ENCODE measurements at places on chromosomes 6 and 20.

DNA sequence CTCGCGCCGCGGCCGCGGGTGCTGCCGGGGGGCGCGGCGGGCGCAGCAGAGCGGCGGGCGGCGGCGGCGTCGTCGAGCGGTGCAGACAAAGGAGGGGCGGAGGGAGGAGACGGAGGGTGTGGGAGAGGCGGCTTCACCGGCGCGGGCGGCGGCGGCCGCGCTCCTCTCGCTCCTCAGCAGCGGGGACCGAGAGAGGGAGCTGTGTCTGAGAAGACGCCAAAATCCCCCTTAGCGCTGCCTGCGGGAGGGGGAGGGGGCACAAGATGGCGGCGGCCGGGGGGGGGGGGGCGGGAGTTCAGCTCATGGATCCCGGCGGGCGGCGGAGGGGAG, 296 bp downstream of the ADNP start:
- DNase-seq: no peak

- DNase-seq: peak; percentile 36
Observed at GRCh38 chr20:41649489-41649888, 31.3 kb upstream of the CHD6 start.

GRCh38 chr6:37580176-37580955, 80.7 kb upstream of the CCDC167 start:
- DNase-seq: no peak

GRCh38 chr6:13446381-13446780, 41.0 kb downstream of the GFOD1 start:
- DNase-seq: no peak

GRCh38 chr6:127124172-127124571, 5.7 kb downstream of the RSPO3 start:
- no peak for DNase-seq

DNA sequence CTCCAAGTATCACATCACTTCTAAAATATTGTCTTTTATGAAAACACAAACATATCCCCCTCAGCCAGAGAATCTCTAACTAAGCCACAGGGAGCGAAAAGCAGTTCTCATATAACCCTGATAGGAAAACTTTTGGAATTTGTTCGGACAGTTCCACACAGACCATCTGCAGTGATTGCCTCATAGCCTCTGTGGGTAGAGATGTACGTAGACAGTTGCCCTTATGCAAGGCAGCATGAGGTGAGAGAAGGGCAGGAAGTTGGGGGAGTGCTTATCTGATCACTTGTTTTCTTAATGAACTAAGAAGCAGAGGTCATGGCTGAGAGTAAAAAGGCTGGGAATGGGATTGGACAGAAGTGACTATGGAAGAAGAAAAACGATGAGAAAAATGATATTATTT, 39.6 kb downstream of the SLC23A2 start:
- DNase-seq: no peak

DNA sequence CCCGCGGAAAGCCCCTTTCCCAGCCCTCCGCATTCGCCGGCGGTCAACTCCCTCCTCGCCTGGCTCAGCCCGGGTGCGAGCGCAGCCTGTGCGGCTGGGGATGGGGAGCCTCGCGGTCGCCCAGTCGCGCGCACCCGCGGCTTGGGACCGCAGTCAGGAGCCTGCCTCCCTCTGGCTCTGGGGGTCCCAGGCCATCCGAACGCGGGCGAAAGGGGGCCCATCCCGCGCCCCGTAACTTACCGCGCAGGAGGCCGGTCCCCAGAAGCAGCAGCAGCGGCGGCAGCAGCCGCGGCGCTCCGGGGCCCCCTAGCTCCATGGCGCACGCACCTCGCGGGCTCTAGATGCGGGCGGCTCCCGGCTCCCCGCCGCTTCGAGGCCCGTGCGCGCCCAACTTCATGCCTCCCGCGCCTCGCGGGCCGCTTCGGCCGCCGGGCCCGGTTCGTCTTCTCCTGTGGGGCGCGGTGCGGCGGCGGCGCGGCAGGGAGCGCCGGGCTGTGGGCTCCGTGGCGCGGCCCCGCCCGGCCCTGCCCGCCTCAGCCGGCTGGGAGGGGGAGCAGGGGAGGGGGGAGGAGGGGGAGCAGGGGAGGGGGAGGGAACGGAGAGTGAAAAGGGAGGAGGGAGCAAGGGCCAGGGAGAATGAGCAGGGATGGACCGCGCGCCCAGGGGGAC, at the start of gene CHRNA4:
Gene CHRNA4, minus strand, starts transcription at position 500 of the 669 bp plus-strand sequence. Its CDS starts 184 bp downstream, at position 316.
- no peak for DNase-seq

DNA sequence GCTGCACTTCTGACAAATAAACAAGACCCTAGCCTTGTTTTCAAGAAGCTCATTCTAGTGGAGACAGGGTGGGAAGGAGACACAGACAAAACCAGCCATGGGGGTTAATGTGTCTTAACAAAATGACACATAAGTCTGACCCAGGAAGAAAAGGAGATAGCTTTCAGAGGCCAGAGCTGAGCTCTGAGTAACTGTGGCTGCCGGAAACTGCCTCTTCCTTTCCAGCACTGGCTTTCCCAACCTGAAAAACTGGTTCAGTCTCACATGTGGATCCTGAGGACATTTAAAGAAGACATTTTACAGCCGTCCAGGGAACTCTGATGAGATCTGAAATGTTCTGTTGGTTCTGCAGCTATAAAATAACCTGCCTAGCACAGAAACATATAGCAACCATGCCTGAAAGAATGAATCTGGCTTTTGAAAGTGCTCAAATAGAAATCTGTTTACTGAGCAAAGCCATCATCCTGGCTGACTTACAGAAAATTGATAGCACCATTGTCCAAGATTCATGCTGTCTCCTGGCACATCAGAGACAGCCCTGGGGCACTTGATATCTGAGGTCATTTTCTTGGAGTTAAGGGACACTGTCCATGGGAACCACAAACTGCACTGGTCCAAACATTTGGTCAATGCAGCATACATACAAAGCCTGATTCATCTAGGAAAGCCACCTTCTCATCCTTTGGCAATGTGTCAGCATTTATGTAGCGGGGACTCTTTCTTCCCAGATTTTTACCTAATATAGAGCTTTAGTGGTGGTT, 83.2 kb upstream of the PAX1 start:
- DNase-seq: no peak

- no peak for DNase-seq
Observed at GRCh38 chr6:148565321-148565926, 181.4 kb upstream of the UST start.

DNA sequence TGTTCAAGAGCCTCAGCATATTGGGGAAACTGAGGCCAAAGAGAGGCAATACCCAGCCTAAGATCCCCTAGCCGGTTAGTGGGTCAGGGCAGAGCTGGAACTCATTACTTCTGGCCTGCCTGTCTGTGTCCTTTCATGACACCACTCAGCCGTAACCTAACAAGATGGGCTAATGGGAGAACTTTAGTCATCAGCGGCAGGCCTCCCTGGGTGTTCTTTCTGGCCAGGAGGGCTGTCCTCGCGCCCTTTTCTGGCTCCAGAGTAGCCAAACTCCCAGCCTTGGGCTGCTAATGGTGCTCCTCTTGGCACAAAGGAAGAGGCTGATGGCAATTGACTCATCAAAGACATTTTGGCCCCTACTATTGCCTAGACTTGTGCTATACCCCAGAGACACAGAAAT, 76.6 kb downstream of the NCR2 start:
- no peak for DNase-seq

DNA sequence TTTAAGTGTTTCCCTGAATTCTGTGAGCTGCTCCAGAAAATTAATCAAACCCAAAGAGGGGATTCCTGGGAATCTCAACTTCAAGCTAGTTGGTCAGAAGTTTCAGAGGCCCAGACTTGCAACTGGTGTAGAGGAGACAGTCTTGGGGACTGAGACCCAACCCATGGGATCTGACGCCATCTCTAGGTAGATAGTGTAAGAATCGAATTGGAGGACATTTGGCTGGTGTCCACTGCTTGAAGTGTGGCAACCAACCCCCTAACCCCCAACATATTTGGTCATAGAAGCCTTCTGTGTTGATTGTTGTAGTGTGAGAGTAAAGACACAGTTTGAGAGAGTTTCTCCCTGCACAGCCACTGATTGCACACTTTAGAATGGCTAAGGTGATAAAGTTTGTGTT, 103.5 kb upstream of the CARMIL1 start:
- no peak for DNase-seq

DNA sequence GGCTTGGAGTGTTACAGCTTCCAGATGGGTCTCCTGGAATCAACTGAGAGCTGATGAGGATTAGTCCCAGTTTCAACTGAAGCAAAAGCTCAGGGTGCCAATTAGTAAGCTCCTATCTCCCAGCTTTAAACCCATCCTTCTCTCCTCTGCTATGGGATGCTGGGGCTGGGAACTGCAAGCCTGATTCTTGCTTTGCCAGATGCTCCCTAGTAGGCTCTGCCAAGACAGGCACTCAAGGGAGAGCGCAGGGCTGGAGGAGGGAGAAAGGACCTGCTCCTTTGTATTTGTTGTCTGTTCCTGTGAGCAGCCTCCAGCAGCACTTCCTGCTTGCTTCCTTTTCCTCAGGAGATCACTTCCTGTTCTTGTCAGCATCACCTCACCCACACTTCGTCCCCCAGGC, 309.7 kb downstream of the KIF16B start:
- DNase-seq: no peak

DNA sequence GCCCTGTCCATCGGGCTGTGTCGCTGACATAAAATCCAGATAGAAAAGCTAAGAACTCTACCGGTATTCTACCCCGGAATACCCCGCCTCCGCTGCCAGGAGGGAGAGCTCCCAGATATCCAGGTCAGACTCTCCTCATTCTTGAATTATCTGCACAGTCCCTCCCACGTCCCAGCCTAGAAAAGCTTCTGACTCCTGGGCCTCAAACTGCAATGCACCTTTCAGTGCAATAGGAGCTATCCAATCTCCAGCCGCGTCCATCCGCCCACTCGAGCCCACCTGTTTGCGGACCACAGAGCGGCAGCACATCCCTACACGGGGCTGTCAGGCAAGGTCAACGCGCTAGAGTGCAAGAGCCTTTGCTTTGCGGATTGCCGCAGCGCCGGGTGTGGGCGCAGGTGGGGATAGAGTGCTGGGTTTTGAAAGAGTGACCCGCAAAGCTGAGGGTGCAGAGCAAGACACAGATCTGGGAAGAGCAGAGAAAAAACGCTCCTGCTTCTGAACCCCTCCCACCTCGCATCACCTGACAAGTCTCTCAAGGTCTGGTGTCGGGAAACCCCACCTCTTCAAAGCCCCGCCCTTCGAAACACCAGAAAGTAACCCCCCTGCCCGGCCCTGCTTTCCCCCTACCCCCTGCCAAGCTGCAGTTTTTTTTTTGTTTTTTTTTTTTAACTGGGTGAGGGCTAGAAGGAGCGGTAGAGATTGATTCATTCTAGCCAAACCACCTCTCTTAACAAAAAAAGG, 1.3 kb downstream of the TAPBP start:
- DNase-seq: peak; percentile 40

DNA sequence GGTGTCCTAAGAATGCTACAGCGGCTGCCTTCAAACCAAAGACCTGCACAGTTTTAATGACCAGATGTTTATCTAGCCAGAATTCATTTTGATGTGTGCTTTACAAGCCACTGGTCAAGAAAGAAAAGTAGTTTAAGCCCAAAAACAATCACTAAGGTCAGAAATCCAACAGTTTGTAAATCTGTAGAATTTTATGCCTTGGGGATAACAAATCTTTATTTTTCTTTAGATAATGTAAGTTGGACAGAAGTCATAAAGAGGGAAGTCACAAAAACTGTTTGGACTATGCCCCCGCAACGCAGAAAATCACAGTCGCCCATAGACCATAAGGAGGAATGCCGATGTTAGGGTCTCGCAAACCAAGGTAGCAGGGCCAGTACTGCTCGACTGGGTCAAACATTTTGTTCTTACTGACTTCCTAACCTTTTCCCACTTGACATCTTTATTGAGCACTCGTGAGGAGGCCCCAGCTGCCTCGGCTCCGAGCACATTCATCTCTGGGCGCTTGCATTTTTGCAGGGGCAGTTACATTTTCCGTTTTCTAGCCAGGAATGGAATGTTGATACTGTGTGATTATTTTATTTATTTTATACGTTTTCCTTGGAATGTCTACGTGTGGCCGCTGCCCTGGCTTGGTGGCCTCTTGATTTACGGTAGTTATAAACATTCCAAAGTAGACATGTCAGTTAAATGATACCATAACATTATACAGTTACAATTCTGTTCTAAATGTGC, 56.7 kb upstream of the APCDD1L start:
- no peak for DNase-seq

DNA sequence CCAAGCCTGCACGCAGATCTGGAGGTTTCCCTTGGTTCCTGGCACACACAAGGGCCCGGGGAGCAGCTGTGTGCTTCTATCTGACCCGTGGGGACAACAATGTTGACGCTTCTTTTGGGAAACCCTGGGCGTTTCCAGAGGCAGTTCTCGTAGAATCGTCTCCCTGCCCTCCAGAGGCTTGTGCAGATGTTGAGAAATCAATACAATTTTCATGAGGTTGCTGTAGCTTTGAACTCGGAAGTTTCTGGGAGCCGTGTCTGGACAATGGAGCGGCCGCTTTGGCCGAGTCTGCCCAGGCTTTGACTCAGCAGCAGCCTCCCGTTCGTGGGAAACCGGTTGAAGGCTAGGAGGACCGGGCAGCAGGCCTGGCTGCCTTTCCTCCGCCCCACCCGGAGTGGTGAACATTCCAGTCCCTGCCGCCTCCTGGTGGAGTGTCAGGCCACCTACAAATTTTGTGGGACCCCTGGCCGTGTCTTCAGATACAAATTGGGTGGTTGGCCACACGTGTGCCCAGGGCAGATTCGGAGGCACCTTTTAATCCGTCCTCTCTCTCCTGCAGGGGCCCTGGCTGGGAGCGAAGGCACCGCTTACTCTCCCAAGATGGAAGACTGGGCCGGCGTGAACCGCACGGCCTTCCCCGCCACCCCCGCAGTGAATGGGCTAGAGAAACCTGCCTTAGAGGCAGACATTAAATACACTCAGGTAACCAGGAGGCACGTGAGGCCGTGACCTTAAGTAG, 2.7 kb downstream of the PAX1 start:
- no peak for DNase-seq

GRCh38 chr6:2460216-2460745, 214.9 kb upstream of the GMDS start:
- DNase-seq: no peak

GRCh38 chr20:47361057-47361915, 4.8 kb upstream of the ZMYND8 start:
- DNase-seq: no peak

DNA sequence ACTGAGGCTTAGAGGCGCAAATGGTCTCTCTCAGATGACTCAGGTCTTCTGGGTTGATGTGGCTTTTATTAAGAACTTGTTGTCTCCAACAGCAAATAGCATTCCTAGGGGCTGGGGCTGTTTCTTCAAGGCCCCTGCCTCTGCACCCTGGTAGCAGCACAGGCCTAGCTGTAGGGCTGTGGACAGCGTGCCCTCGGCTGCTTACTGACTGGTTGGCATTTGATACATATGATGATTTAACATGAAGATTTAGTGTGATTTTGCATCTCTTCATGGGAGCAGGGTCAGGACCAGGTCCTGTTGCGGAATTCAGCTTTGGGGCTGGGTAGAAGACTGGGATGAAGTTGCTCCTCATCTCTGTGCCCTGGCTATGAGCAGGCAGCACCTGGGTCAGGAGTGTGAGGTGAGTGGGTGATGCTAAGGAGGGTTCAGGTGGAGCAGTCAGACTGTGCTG, 24.3 kb upstream of the IER3 start:
- no peak for DNase-seq

- DNase-seq: no peak
Observed at GRCh38 chr6:139877828-139878405, 503.5 kb upstream of the CITED2 start.

- no peak for DNase-seq
Observed at GRCh38 chr20:1130847-1131246, 12.4 kb downstream of the PSMF1 start.
